ENCODE measurements at places on chromosomes 2 and 18. TPM values are rescaled to one million over a fixed set of nuclear protein-coding genes. Genes with fewer than 3 reads are reported as not detected.

REG1B gene
- total RNA-seq = not detected

STPG4 gene
- total RNA-seq = 0.13 TPM

BOLL gene
- total RNA-seq = not detected

CPLX4 gene
- not detected for total RNA-seq

AQP12A gene
- total RNA-seq = not detected

Measured in thoracic aorta endothelial cell (primary cell).